ENCODE measurements at places on chromosomes 7 and 10. TPM values are rescaled to one million over a fixed set of nuclear protein-coding genes. Genes with fewer than 3 reads are reported as not detected.

Gene SEC61G
- 171 TPM for total RNA-seq

Gene GDF2
- not detected for total RNA-seq

Gene DIP2C
- 0.80 TPM for total RNA-seq

Gene SEMA3D
- total RNA-seq = not detected

Gene BCCIP
- 96.3 TPM for total RNA-seq

Gene ACSL5
- total RNA-seq = 30.1 TPM

Gene NACAD
- 0.10 TPM for total RNA-seq

Gene PAPOLB
- not detected for total RNA-seq

Gene HOXA9
- total RNA-seq = not detected

DNA sequence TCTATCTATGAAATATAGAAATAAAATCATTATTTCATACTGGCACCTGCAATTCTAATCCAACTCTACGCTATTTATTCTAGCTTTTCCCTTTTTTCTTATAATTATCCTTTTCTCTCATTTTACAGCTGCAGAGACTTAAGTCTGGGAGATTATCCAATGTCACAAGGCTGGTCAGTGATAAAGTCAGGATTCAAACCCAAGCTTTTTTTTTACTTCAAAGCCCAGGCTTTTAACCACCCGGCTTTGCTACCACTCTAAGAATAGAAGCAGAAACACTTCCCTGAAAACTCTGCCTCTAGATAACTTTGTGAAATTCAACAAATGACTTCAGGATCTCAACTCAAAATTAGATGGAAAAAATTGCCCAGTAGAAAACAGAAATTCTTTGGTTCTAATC lies 552.5 kb downstream of the IPMK start:
- H3K27ac ChIP-seq = no peak overlapping the region
- no peak overlapping the region for H3K4me3 ChIP-seq
- H3K4me1 ChIP-seq = no peaks in the 10 kb centered on the region

DNA sequence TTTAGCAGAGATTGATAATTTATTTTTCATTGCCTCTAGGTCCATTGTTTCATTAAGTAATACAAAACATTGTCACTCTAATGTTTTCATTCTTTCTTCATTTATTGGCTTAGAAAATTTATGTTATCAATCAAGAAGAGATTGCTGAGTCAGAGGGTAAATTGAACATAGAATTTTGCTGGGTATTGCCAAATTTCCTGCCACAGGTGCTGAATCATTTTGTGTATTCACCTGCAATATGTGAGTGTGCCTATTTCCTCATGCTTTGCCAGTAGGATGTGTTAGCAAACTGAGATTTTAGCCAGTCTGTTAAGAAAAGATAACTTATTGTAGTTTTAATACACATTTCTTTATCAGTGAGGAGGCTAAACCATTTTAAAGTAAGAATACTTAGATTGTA lies 38.0 kb downstream of the MARCHF5 start:
- DNase-seq = no peak
- H3K36me3 ChIP-seq = peaks cover 1% of the 10 kb centered on the region
- no peak overlapping the region for H3K27ac ChIP-seq

DNA sequence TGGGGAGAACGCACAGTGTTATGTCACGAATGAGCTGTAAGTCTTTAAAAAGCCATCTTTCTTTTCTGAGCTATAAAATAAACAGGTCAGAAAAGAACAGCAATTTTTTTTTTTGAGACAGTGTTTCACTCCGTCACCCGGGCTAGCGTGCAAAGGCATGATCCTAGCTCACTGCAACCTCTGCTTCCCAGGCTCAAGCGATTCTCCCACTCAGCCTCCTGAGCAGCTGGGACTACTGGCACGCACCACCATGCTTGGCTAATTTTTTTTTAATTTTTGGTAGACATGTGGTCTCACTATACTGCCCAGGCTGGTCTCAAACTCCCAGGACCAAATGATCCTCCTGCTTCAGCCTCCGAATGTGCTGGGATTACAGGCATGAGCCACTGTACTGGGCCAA lies 58.6 kb downstream of the PPP1R3C start:
- DNase-seq = no peak
- H3K27me3 ChIP-seq = peaks cover 4% of the 10 kb centered on the region
- H3K36me3 ChIP-seq = no peaks in the 10 kb centered on the region
- H3K27ac ChIP-seq = no peak overlapping the region
- H3K4me3 ChIP-seq = no peak overlapping the region

- H3K4me1 ChIP-seq = no peaks in the 10 kb centered on the region
- no peak overlapping the region for H3K4me3 ChIP-seq
- no peaks in the 10 kb centered on the region for H3K36me3 ChIP-seq
- no peak for DNase-seq
- H3K27ac ChIP-seq = no peak overlapping the region
Measured at GRCh38 chr10:77195101-77195500, 442.5 kb downstream of the KCNMA1 start.

Measured in activated CD4-positive, alpha-beta memory T cell treated with anti-CD3 and anti-CD28 coated beads for 36 hours (primary cell).